ENCODE measurements at places on chromosomes 5 and 9.

DNA sequence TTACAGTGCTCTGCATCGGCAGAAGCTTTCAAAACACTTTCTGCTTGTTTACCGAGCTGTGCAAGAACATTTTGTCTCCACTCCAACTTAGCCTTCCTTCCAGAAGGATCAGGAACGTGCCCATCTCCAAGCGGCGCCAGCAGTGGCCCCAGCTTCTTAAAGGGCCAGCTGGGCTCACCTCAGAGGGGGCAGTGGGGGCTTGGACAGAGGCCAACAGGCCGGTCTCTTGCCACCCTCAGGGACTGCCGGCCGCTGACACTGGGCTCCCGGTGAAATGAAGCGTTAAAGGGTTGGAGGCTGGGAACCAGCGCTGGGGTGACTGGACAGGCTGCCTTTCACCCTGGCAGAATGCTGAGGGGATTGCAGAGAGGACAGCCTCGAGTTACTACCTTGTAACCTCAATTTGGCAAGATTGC is 67.0 kb upstream of the RNU6ATAC start:
- no peak for DNase-seq

- peak; percentile 15 for DNase-seq
Measured at GRCh38 chr9:122900791-122901190, 4.4 kb downstream of the RC3H2 start.

DNA sequence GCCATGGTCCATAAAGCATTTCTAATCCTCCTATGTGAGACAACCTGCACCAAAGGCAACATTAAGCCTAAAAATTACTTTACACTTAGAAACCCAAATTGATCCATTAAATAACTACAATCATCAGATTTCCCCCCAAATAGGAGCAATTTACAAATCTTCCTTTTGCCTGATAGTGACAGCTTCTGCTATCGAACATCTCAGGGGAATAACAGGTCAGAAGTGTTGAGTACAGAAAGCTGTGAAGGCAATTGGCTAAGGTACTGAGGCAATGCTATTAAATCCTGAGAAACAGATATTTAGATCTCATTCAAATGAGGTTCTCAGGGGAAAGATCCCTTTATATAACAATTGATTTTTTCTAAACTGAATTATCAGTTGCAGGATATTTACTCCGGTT is 141.1 kb downstream of the PIK3R1 start:
- no peak for DNase-seq

- no peak for DNase-seq
Measured at GRCh38 chr9:110762783-110763182, 94.2 kb downstream of the MUSK start.

DNA sequence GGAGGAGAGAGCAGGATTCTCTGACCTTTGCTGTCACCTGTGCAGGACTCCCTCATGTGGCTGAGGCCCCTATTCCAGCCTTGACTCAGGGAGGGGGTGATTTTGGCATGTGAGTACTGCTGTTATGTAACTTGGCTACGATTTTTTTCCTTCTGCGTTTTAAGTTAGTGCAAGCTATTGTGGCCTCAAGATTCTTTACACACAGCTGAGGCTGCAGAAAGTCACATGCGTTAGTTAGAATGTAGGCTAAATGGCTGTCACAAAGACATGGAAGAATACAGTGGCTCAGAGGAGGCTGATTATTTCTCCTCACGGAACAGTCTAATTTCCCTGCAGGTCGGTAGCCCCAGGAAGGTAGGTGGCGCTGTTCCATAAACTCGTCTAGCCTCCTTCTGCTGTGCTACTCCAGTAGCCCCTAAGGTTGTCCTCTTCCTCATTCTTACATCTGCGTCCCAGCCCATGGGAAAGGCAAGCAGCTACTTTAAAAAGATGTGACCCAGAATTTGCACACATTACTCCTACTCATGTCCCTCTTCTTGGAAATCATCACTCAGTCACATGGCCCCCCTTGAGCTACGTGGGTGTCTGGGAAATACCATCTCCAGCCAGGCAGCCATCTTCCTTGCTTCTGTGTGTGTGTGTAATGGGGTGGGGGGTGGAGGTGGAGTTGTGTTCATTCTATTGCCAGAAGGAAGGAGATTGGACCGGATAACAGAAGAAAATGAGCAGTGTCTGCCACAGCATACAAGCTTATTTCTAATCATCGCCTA is 486.6 kb downstream of the CCDC171 start:
- DNase-seq, result peak; percentile 82

DNA sequence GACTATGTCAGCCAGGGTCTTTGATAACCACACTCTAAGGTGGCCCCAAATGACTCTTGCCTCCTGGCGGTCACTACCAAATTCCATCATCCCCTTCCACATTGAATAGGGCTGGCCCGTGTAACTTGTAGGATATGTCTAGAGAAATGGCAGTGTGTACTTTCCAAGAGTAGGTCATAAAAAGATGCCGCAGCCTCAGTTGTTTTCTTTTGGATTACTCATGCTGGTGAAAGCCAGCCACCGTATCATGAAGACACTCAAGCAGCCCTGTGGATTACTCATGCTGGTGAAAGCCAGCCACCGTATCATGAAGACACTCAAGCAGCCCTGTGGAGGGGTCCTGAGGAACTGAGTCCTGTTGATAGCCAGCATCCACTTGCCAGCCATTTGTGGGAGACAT is 172.0 kb upstream of the TBC1D2 start:
- peak; percentile 93 for DNase-seq

DNA sequence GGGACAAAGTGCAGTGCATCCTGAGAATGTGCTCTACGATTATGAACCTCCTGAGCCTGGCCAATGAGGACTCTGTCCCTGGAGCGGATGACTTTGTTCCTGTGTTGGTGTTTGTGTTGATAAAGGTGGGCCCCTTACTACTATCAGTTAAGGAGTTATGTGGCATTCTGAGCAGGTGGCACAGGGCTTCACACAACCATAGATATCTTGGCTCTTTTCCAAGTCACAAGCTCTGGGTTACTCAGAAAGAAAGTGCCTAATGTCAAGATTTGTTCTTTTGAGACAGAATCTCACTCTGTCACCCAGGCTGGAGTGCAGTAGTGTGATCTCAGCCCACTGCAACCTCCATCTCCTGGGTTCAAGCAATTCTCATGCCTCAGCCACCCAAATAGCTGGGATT is 99.0 kb downstream of the GAPVD1 start:
- DNase-seq, result no peak

- DNase-seq, result no peak
Measured at GRCh38 chr9:92735636-92736562, 28.7 kb downstream of the BICD2 start.

GRCh38 chr9:125446561-125447094 is 185.0 kb downstream of the GAPVD1 start:
- DNase-seq, result peak; percentile 17

GRCh38 chr9:136941231-136942111 is 3.1 kb downstream of the FBXW5 start:
- DNase-seq, result no peak

GRCh38 chr9:80922544-80922943 is 766.8 kb downstream of the TLE1 start:
- no peak for DNase-seq

- no peak for DNase-seq
Measured at GRCh38 chr5:58501778-58502417, 10.7 kb downstream of the GAPT start.

DNA sequence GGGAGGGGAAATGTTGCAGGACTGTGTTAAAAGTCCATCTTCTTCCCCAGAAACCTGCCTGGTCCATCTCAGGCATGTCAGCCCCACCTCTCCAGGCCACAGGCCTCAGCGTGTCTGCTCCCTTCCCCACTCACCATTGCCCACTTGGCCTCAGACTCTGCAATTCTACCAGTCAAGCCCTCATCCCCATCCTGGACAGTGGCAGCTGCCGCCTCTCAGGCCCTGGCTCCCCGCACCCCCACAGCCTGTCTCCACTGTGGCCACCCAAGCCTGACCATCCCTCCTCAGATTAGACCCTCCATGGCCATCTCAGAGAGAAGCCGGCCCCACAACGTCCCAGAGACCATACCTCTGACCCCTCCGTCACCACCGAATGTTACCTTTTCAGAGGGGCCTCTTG is 89.9 kb downstream of the BARX1 start:
- DNase-seq, result no peak

GRCh38 chr5:141877356-141878185 is 639 bp downstream of the PCDH1 start:
- no peak for DNase-seq

GRCh38 chr9:93452710-93453046 is 703 bp downstream of the FAM120AOS start:
- peak; percentile 13 for DNase-seq

DNA sequence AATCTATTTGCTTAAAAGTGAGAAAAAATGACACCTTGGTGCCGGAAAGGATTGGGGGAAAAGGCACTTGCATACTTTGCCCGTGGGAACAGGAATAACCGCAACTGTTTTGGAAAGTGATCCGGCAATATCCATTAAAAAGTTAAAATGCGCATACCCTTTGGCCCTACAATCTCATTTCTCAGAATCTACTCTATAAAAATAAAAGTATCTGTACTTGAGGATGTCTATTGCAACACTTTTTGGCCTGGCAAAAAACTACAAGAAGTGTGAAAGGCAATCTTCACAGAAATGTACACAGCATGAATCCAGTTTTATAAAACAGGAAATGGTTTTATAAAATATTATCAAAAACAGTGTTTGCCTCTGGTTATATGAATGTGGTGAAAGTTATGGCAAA is 58.3 kb upstream of the NFIL3 start:
- DNase-seq, result no peak

- peak; percentile 44 for DNase-seq
Measured at GRCh38 chr9:36575411-36575882, 2.8 kb downstream of the MELK start.

GRCh38 chr5:1030801-1031271 is 22.2 kb downstream of the NKD2 start:
- DNase-seq, result no peak

GRCh38 chr9:101065930-101066329 is 37.4 kb downstream of the PLPPR1 start:
- no peak for DNase-seq

GRCh38 chr5:130975847-130976246 is 189.2 kb downstream of the HINT1 start:
- no peak for DNase-seq

Measured in fibroblast of skin of back (primary cell).